ENCODE measurements at places on chromosomes 13 and 19.

DNA sequence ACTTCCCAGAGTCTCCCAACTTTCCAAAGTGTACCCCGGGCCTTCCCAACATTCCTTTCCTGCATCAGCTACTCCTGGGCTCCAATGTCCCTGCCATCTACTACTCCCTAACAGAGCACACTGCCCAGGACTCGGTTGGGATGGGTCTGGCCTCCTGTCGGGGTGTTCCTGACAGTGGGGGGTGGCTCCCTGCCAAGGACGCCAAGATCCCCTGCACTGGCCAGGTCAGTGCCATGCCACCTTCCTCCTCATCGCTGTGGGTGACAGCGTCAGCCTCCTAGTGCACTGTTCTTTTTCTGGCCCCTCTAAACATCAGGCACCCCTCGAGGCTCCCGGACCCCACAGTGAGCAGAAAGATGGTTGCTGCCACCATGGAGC lies 13.8 kb downstream of the EPS15L1 start:
- no peak for DNase-seq

DNA sequence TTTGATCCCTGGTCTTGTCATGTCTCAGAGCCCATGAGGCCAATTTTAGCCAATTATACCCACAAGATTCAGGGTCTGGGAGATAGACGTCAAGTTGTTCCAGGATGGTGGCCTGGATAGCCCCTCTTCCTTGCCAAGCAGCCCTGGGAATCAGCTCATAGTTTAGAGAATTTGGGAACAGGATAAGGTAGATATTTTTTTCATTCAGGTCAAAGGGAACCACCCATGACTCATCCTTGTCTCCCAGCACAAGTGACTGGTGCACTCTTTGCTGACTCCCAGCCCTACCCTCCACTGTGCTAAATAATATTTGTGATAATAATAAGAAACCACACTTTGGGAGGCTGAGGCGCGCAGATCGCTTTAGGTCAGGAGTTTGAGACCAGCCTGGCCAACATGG lies 17.1 kb upstream of the S1PR4 start:
- DNase-seq: no peak

DNA sequence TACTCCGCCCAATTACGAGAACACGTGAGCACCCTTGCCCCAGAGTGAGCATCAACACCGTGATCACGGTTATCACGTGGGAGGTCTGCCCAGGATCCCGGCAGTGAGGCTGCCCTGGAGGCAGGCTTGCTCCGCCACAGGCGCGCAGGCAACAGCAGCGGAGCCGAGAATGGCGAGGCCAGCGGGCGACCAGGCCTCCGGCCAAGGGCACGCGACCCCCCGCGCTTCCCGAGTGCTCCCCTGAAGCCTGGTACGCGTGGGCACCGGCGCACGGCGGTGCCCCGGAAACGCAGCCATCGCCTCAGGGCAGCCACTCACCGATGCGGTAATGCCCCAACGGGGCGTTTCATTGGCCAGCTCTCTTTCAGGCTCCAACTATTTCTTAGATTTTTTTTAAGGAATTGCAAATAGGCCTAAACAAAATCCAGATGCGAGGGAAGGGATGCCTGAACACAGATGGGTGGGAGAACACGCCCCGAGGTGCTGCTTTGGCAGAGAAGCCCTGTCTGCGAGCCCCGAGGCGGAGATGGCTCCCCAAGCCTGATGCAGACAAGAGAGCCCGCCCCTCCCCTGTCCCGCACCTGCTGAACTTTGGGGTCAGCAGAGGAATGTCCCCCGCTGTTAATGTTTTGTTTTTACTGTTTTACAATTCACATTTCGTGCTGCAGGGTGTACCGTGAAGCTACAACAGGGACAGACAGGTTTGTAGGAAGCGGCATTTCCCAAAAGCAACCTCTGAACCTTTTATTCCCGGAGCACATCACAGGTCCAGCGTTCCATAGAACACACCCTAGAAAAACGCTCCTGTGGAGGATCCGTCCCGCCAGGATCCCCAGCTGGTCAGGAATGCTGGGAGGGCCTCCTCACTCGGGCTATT lies 132.7 kb downstream of the ZDHHC20 start:
- DNase-seq: no peak

GRCh38 chr19:48836089-48837017 lies at the start of gene HSD17B14:
Gene HSD17B14 (minus strand): TSS chr19:48836491. CDS start chr19:48836411, 80 bp downstream.
- no peak for DNase-seq

GRCh38 chr13:108859197-108860012 lies 230.0 kb downstream of the MYO16 start:
- no peak for DNase-seq

GRCh38 chr19:46571495-46571894 lies 29.6 kb upstream of the CALM3 start:
- DNase-seq: no peak

DNA sequence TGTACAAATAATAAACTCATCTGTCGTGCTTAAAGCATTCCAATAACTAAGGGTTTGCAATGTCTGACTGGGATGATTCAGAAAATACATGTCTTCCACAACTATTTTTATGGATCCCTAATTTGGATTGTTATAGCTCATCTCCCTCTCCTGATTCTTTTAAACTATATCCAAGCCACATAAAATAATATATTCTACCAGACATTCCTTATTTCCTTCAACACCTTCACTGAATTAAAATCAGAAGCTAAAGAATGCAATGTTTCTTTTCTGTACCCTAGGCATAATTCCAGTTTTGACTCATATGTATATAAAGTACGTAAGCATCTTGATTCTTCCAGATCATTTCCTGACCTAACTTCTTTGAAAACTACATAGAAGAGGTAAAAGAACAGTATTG lies 420.4 kb downstream of the EFNB2 start:
- no peak for DNase-seq

DNA sequence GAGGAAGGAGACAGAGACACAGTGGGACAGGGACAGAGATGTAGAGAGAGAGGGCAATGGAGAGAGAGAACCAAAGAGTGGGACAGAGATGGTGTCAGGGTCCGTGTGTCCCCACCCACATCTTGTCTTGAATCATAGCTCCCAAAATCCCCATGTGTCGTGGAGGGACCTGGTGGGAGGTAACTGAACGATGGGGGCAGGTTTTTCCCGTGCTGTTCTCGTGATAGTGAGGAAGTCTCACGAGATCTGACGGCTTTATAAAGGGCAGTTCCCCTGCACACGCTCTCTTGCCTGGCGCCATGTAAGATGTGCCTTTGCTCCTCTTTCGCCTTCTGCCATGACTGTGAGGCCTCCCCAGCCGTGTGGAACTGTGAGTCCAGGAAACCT lies 7.5 kb upstream of the PLA2G4C start:
- no peak for DNase-seq

DNA sequence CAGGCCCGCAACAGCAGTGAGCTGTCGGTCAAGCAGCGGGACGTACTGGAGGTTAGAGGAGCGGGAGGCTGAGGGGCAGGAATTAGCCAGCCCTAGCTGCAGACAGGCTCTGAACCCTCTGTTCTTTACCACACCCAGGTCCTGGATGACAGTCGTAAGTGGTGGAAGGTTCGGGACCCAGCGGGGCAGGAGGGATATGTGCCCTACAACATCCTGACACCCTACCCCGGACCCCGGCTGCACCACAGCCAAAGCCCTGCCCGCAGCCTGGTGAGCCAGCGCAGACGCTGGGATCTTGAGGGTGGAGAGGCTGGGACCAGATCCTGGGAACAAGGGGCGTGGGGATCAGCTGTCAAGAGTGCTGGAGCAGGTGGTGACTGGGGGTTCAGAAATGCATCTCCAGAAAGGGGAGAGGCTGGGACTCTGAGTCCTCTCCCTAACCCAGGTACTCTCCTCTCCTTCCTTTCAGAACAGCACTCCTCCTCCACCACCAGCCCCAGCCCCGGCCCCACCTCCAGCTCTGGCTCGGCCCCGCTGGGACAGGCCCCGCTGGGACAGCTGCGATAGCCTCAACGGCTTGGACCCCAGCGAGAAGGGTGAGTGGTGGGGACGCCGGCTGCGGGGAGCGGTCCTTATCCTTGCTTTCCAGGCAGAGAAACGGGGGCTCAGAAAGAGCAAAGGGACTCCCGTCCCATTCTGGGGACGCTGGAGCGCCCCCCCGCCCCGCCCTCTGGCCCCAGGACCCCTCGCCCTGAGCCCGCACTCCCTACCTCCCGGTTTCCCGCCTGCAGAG lies 10.4 kb downstream of the EPS8L1 start:
- DNase-seq: no peak

GRCh38 chr19:41844601-41845000 lies at the start of gene LYPD4:
Gene LYPD4 (minus strand): TSS chr19:41844683. CDS start chr19:41839285, 5,398 bp downstream.
- no peak for DNase-seq

All from CD4-positive, alpha-beta T cell treated with Interleukin-1 beta for 1 hour (primary cell).